ENCODE measurements at places on chromosomes 3 and 15.

DNA sequence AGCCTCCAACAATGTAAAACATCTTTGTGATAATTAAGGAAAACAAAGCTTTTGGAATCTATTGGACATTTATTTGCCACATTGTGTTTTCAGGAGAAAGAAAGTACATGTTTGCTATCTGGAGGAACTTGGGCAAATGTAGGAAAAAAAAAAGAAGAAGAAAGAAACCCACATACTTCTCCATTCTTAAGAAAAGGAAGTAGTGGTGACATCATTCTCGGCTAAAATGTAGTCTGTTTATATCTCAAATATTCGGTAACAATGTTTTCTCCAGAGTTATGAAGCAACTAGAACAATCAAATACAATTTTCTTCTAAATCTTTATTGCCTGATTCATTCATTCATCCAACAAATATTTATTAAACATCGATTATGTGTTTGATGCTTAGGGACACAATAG, 2.3 kb upstream of the TGFBR2 start:
- DNase-seq, result no peak

DNA sequence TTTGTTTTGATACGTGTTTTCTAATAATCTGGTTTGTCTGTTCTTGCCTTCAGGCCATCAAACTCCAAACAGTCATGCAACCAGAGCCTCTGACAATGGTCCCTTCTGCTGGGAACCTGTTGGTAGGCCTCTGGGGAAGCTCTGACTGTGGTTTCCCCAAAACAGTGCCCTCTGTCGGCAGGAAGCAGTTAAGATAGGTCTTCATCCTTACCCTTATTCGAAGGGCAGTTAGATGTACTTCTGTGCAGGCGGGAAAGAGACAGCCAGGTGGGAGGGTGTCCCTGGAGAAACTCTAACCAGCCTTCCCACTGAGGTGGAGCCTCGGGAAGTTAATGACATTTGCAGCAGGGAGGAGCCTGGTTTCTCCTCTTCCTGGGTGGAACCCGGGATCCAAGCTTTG, 81.6 kb upstream of the CHMP2B start:
- DNase-seq, result peak; percentile 9

- no peak for DNase-seq
These were observed 9.7 kb upstream of the SLC28A2 start for GRCh38 chr15:45242289-45242688.

DNA sequence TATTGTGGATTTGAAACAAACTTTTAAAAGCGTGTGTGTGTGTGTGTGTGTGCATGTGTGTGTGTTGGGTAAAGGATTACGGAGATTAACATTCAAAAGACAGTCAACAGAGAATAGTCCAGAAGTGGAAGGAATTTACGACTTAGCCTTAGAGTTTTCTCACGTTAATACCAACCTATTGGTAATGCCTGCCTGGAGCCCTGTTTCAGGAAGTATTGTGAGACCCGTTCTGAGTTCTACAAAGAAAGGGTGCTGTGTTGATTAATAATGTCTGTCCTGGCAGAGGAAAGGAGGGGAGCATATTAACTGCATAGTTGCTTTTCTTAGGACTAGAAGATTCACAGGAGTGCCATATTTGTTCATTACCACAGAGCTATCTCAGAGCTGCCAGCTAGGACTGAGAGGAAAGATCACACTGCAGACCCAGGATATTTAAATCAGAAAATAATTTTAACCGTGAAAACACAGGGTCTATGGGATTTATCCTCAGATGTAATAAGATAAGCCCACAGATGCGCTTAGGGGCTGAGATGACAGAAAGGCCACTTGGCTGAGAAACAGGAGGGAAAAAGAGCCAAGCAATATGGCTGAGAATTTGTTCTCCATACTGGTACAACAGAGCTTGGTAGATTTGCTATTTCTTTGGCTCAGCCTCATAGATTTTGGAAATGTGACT, 40.5 kb upstream of the FRMD4B start:
- no peak for DNase-seq

DNA sequence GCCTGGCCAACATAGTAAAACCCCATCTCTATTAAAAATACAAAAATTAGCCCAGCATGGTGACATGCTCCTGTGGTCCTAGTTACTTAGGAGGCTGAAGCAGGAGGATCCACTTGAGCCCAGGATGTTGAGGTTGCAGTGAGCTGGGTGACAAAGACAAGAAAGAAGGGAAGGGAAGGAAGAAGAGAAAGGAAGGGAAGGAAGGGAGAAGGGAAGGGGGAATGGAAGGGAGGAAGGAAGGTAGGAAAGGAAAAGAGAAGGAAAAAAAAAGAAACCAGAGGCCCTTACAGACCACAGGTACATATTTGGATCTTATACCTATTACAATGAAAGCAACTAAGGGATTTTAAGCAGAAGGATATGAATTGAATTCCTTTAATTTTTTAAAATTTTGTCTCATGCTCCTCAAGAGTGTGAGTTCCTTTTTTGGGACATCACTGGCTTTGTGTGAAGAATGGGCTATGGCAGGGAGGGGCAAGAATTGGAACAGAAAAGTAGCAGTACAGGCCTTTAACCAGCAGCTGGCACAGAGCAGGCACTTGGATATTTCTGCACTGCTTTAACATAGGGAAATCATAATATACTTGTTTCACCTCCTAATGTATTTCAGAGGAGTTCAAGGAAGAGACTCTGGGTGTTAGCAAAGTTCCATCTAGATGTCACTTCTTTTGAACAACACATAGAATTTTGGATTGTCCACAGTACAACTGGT, 7.9 kb downstream of the RAB27A start:
- DNase-seq, result no peak

- DNase-seq, result peak; percentile 10
These were observed 474.2 kb upstream of the ROBO2 start for GRCh38 chr3:76565496-76566210.

- no peak for DNase-seq
These were observed 74.4 kb upstream of the CHRNB4 start for GRCh38 chr15:78715434-78715833.

GRCh38 chr15:67138891-67139855, 73.8 kb downstream of the SMAD3 start:
- DNase-seq, result no peak

DNA sequence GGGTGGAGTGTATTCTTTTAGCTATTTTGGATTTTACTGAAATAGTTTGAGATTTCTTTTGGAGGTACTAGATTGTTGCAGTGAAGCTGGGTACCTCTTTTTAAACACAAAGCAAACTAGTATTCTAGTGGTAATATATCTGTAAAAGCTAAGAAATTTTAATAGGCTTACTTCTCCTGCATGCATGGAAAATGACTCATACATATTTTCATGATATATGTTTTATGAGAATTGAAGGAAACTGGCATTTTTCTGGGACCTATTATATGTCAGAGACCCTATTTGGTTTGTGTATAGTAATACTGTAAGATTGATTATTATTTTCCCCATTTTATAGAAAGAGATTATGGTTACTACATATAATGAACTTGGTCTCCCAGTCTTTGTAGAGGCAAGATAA, 851.0 kb downstream of the DIPK2A start:
- no peak for DNase-seq

- no peak for DNase-seq
These were observed 3.2 kb downstream of the TNNC1 start for GRCh38 chr3:52450489-52451236.

DNA sequence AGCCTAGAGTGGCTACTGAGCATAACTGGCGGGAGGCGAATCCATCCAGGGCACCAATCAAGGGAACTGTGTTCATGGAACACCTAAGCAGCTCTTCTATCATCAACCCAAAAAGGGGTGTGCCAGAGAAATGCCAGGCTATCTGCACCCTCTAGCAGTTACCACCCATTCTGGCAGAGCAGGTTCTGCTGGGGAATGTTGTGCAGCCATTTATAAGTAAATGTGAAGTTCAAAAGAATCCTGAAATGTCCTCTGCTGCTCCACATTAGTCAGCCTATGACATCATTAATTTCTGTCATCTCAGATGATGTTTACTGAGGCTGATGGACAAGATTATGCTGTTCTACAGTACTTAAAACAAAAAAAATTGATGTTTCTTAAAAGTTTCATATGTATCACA, 7.7 kb downstream of the SKIC8 start:
- no peak for DNase-seq

GRCh38 chr3:178022599-178022998, 513.6 kb upstream of the KCNMB2 start:
- no peak for DNase-seq

DNA sequence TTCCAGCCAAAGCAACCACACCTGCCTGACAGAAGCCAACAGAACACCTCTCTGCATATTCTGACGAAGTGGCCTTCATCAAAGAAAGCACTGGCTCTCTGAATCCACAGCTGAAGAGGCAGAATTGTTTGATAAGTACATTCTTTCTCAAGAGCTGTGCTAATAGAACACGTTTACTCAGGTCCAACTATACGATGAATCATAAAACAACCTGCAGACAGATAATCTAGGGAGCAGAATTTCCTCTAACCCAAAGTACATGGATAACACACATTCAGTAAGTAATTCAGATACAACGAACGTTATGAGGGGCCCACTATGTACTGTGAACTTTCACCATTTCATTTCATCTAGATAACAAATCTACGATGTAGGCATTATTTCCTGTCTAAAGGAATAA, 25.4 kb downstream of the ALDH1A2 start:
- DNase-seq, result no peak

DNA sequence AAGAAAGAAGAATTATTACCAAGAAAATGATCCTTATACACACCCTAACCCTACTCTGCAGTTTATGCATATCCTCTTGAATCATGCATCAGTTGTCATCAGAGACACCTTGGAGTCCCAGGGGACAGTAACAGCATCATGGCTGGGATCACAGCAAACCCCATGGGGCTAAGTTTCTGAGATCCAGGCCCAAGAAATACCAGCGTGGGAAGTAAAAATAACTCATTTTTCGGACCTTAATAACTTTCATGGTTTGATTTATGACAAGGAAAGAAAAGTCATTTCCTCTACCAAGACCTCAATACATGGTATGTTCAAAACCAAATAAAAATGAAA, 38.8 kb upstream of the B3GNT5 start:
- no peak for DNase-seq

DNA sequence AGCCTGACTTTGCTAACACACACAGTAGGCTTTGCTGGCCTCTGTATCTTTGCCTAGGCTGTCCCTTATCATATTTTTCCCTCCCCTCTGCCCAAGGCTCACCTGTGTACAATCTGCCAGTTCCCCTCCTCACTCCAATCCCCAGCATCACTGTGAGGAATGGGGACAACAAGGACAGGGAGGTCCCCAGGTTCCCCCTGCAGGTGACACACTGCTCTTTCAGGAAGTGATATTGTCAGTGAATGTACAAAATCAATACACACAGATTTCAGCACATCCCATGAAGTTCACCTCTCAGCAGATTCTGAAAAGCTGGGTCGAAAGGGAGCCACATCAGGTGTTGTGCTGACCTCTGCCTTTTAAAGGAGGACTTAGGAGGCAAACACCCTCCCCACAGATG, 177.5 kb downstream of the RAB11A start:
- peak; percentile 28 for DNase-seq
